Renal cortical epithelial cell (primary cell): ENCODE measurements at places on chromosomes 6 and 20. TPM values are rescaled to one million over a fixed set of nuclear protein-coding genes. Genes with fewer than 3 reads are reported as not detected.

RNGTT gene
- 25.2 and 27.1 TPM in 2 replicates for total RNA-seq

TMEM170B gene
- total RNA-seq, result 1.1 and 1.6 TPM in 2 replicates

- DNase-seq, result no peak
Observed at GRCh38 chr6:14380901-14381828, 263.6 kb downstream of the CD83 start.

DNA sequence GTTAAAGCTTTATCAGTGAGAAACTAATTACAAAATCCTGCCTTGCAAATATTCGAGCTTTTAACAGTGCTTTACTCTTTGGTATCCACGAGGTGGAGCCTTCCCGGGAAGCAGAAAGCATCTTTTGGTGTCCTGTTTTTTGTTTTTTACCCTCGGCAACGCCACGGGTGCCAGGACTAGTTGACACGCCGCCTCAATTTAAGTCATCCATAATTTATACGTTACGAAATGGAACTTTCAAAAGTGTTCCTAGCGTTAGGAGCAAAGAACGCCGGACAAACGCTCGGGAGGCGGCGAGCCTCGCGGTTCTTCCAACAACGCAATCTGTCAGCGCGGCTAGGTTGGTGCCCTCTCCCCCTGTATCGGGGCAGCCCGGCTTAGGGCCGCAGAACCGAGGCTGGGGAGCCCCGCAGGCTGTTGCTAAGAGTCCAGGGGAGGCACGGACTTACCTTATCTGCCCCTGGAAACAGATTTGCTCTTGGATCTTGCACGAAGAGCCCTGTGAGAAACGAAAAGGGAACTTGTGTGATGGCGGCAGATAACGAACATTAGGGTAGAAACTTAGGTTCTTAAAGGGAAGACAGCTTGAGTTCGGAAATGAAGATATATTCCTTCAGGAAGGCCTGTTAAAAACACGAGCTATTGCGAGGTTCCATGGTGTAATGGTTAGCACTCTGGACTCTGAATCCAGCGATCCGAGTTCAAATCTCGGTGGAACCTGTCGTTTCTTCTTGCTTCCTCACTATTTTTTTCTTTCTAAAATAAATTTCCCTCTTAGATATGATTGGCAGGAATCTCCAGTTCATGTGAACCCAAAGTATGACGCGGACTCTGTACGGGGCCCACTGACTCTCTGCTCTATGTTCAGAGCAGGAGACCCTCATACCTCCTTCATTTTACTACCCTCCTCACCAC, 46.2 kb upstream of the ZNF184 start:
- DNase-seq, result peak; percentile 89

GRCh38 chr6:90326404-90327057, 29.9 kb upstream of the BACH2 start:
- DNase-seq, result no peak

- peak; percentile 49 for DNase-seq
Observed at GRCh38 chr20:45436732-45437485, 21.0 kb downstream of the PIGT start.
